ENCODE measurements at places on chromosomes 12 and 14. TPM values are rescaled to one million over a fixed set of nuclear protein-coding genes. Genes with fewer than 3 reads are reported as not detected.

Gene CLEC4C
- total RNA-seq = not detected

Gene RAD51B
- 17.0 TPM for total RNA-seq

- no peak for DNase-seq
These were observed 38.0 kb downstream of the FOXN3 start for GRCh38 chr14:89379006-89379405.

DNA sequence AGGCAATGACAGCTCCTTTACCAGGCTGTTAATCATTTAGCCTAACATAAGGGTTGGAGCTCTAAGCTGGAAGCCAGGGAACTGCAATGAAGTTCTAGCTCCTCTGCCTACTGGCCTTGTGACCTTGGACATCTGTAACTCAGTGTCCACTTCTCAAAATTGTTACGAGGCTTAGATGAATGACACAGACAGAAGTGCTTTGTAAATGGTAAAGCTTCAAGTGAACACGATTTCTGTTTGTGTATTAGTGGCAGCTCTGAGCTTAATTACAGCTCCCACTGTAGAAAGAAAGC, 122.8 kb downstream of the EML1 start:
- DNase-seq = no peak

DNA sequence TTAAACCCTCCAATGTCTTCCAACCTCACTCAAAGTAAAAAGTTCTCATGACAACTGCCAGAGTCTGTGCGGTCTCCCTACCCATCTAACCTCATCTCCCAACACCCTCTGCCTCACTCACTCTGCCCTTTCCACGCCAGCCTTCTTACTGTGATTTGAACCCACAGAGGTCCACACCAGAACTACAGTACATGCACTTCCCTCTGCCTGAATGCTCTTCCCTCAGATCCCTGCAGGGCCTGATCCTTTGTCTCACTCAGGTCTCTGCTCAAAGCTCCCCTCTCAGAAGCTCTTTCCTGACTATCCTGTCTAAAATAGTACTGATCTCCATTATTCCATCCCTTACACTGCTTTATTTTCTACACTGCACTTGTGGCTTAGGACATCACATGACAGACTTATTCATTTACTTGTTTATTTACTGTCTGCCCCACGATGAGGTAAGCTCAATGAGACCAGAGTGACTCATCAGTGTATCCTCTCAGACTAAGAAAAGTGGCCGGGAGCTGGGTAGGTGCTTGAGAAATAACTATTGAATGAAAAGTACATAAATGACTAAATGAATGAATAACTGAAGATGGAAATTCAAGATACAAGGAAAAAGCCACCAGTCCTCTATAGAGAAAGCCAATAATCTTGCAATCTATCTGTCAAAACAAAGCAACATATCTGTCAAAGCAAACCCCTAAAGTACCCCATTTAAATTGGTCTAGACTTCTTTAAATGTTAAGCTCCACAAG, 17.1 kb downstream of the POMT2 start:
- DNase-seq = no peak

Gene ETV6
- 57.3 TPM for total RNA-seq

GRCh38 chr14:99171396-99171795, 100.6 kb downstream of the BCL11B start:
- DNase-seq = no peak

Data from T-helper 17 cell (primary cell).